ENCODE measurements at places on chromosomes 12 and 14. TPM values are rescaled to one million over a fixed set of nuclear protein-coding genes. Genes with fewer than 3 reads are reported as not detected.

SDS gene
- 0.69 TPM for total RNA-seq

GPX2 gene
- not detected for total RNA-seq

PPP4R4 gene
- total RNA-seq, result 11.8 TPM

SMCO3 gene
- total RNA-seq, result not detected

GPRC5D gene
- not detected for total RNA-seq

CCER1 gene
- not detected for total RNA-seq

FITM1 gene
- not detected for total RNA-seq

E2F7 gene
- total RNA-seq, result 2.3 TPM

FOXM1 gene
- 2.5 TPM for total RNA-seq

SMIM41 gene
- not detected for total RNA-seq

TEX52 gene
- not detected for total RNA-seq

CTSG gene
- 1.6 TPM for total RNA-seq

TTC7B gene
- 17.1 TPM for total RNA-seq

CISTR gene
- total RNA-seq, result not detected

ACADS gene
- total RNA-seq, result 5.8 TPM

ZDHHC22 gene
- 31.1 TPM for total RNA-seq

C12orf56 gene
- 1.2 TPM for total RNA-seq

FGF23 gene
- not detected for total RNA-seq

KRT71 gene
- not detected for total RNA-seq

SMOC1 gene
- total RNA-seq, result 33.7 TPM

GDF3 gene
- not detected for total RNA-seq

GIT2 gene
- 37.1 TPM for total RNA-seq

Data from diencephalon (tissue), 1 donor.